ENCODE measurements at places on chromosomes 12 and 14.

DNA sequence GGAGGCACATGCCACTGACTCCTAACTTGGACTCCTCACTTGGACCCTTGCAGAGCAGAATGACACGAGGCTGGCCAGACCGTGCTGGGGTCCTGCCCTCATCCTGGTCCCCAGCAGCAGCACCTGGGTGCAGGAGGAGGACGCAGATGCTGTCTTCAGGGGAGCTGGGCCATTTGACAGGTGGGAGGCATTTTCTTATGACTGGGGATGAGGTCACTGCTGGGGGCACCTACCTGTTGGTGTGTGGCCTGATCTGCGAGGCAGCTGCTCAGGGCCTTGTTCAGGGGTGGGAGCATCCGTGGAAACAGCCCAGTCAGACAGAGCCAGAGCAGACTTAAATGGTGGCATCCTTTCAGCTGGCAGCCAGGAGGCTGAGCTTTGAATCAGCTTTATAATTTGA lies 57.3 kb downstream of the CACNA1C start:
- no peak for DNase-seq

DNA sequence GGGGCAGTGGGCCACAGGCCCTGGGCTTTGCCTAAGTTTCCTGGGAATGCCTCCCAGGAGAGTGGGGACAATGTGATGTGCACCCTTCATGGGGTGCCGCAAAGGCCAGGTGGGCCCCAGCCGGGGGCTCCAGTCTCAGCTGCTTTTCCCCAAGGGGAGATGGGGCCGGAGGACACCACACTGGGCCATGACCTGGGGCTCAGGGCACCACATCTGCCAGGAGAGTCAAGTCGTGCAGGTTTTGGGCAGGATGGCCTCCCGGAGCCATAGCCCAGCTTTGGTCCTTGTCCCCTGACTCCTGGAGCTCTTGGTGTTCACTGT lies 12.2 kb downstream of the HIP1R start:
- no peak for DNase-seq

DNA sequence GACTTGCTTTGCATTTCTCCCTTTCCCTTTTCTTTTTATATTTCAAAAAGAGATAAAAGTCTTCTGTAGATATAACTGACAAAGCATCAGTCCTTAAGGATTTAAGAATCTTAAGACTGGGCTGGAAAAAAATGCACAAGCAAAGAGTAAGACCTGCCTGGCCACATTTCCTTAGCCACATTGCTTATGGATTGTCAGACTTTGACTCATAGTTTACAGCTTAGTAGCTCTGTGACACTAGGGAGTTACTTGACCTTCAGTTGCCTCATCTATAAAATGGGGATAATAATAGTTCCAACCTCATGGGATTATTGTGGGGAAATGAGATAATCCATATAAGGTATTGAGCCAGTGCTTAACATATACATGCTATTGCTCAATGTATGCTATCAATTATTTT lies 66.4 kb upstream of the STK38L start:
- DNase-seq = no peak

DNA sequence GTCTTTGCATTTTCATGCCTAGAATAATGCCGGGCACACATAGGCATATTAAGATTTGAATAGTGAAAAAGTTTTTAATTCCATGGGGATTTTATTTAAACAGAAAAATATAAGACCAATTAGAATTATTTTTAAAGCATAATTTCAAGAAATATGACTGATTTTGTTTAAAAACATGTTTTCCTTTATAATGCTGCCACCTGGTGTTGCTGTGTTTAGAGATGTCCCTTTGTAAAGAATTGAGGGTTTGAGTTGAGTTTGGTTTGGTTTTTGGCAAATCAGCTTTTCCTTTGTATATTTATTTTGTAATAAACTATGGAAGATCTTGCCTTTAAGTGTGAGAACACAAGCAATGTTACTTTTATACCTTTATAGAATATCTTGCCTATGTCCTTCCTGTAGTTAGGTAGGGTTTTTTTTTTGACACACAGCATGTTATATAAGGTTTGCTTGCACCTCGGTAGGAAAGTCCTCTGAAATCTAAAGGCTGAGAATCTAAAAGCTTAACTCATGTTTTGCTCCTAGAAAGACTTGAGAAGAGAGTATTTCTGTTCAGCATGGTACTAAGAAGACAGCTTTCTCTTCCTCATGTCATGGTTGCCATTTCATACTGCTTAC lies 31.4 kb upstream of the SNAPC1 start:
- DNase-seq = peak; percentile 17

DNA sequence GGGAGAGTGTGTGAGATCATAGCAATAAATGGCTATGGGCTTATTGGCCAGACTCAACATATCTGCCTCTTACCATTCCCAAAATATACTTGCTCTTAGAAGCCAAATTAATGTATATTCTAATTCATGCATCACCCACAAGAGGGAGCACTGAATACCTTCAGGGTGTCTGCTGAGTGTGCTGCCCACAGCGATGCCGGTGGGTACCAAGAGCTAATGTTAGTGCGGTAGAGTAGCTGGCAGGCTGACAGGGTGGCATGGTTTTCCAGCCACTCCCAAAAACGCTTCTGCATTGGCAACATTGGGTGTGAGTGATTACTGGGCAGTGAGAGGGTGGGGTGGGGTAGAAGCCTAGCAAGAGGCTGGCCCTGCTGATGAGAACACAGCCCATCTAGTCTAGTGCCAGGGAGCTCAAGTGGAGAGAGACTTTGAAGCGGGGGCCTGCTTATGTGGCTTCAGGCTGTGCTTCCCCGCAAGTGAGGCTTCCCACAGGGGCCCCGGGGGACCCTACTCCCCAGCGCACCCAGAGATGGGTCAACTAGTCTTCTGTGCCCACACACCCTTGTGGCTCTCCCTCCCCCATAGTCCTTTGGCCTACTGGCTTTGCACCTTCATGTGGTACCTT lies 9.2 kb upstream of the PLEKHD1 start:
- peak; percentile 16 for DNase-seq

- no peak for DNase-seq
Observed at GRCh38 chr12:12790956-12791355, 5.5 kb downstream of the APOLD1 start.

DNA sequence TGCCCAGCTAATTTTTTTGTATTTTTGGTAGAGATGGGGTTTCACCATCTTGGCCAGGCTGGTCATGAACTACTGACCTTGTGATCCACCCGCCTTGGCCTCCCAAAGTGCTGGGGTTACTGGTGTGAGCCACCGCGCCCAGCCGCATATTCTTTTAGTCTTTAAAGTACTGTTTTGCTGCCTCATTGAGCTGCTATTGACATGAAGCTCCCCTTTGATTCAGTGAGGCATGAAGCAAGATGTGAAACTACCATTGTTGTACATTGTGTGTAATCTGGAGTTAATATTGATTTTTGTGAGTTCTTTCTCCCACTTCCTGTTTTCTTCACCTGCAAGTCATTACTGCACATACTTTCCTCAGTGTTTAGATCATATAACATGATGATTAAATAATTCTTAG lies 80.8 kb downstream of the MNAT1 start:
- DNase-seq = no peak

GRCh38 chr14:87990682-87991081 lies 2.3 kb downstream of the GALC start:
- peak; percentile 28 for DNase-seq

- DNase-seq = no peak
Observed at GRCh38 chr14:64170181-64170580, 124.0 kb downstream of the ESR2 start.

DNA sequence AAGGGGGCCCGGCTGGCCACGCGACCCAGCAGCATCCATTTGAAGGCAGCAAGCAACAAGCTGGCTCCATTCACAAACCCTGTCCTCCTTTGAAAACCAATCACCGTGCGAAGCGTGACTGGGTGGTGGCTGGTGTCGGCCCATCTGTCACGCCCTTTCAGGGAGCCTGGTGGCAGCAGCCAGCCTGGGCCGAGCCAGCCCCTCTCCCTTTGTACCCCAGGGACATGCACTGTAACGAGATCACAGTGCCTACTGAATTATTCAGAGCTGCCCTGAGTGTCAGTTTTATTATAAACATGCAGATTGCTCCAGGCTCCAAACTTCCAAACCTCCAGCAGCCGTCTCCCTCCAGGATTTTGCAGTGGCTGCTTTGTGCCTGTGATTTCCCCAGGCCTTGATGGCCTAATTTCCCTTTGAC lies 22.3 kb upstream of the CTDSP2 start:
- no peak for DNase-seq

DNA sequence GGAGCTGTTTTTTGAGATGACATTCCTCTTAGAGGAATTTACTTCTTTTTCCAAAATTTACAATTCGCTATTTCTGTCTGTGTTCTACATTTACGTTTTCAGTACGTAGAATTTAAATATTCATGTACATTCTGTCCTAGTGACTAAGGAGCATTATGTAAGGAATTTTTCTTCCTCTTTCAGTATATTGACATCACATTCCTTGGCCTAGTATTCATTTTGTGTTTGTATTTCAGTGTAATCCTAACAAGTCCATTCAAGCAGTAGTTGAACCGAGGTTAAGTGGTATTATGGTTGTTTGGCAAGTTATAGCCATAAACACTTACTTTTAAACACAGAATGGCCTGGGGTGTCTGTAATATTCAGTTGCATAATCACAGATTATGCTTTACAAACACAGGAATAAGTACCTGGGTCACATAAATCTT lies 465.2 kb downstream of the PCNX1 start:
- DNase-seq = no peak

DNA sequence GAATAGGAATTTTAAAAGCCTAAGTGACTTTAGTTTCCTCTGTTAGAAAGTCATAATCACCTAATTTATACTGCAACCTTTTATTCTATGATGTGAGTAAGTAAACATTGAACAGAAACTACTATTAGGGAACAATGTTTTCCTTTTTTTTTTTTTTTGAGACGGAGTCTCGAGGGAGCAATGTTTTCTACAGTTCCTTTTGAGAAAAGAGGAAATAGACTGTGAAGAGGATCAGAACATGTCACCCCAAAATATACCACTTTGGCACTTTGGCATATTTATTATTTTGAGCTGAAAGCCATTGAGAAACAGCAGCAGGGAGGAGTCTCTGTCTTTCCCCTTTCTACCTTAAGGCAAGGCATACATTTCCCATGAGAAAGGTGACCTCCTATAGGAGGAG lies 162.7 kb upstream of the CNOT2 start:
- DNase-seq = no peak

GRCh38 chr14:37196604-37197420 lies 925 bp upstream of the MIPOL1 start:
- DNase-seq = no peak

DNA sequence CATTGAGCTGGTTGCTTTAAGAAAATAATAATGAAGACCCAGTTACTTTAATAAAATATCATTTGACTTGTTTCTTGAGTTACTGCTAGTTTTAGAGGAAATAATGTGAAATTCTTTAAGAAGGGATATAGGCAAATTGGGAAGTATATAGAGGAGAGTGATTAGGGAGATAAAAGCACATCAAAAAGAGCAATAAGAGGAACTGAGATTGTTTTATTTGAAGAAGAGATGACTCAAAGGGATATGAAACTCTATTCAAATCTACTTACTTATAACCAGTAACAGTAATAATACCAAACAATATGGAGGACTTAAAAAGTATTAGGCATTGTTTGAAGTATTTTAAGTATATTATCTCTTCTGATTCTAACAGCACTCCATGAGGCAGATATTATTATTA lies 37.1 kb downstream of the LRRK2 start:
- no peak for DNase-seq

GRCh38 chr12:46557539-46558373 lies 185.2 kb upstream of the SLC38A2 start:
- no peak for DNase-seq

- DNase-seq = no peak
Observed at GRCh38 chr12:15853877-15854276, 28.3 kb upstream of the STRAP start.

- DNase-seq = no peak
Observed at GRCh38 chr14:96180043-96180874, 24.4 kb upstream of the BDKRB2 start.

- DNase-seq = no peak
Observed at GRCh38 chr12:113221997-113222729, 899 bp downstream of the TPCN1 start.

DNA sequence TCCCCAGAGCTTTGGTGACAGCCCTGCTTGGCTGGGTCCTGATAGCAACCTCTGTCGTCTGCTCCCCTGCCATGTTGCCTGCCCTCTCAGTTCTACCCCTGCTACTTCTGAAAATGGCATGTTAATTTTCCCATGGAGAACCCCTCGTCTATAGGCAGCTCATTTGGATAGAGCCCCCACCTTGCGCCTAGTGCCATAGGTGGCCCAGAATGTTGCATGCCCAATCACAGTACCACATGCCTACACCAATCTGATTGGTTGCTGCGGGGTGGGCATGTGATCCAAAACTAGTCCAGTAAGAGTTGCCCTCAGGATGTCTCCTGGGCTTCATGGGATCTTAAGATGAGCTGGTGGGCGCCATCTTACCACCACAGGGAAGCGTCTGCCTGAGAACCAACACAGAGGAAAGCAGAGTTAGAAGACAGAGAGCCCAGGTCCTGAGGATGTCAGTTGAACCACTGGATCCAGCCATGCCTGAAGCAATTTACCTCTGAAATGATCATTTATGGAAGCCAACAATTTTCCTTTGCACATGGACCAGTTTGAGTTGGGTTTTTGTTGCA lies 85.7 kb downstream of the PAPOLA start:
- no peak for DNase-seq

DNA sequence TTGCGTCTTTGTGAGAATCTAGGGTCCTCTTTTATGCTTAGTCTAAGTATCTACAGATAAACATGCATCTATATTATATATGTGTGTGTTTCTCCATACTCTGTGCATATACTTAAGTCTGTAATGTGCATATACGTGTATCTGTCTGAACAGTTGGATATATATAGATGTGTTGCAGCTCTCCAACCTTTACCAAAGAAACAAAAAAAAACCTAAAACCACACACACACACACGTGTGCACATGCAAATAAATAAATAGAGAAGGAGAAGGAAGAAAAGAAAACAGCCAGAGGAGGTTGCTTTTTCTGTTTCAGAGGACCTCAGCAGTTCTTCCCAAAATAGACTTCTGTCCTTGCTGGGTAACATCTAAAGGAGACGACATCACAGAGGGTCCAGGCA lies 244.9 kb downstream of the CACNA1C start:
- no peak for DNase-seq

- DNase-seq = no peak
Observed at GRCh38 chr14:74683406-74683805, 29.5 kb downstream of the AREL1 start.

- no peak for DNase-seq
Observed at GRCh38 chr12:16330560-16330959, 16.9 kb upstream of the MGST1 start.

GRCh38 chr12:32476446-32476845 lies 77.1 kb downstream of the FGD4 start:
- no peak for DNase-seq

- DNase-seq = no peak
Observed at GRCh38 chr14:22522466-22522957, 66.5 kb downstream of the DAD1 start.

GRCh38 chr12:96886998-96887677 lies 19.9 kb upstream of the NEDD1 start:
- DNase-seq = no peak
